BJ (cell line): ENCODE measurements at places on chromosomes 2 and 18. TPM values are rescaled to one million over a fixed set of nuclear protein-coding genes. Genes with fewer than 3 reads are reported as not detected.

The ANKRD29 gene
- 4.3 and 4.7 TPM in 2 replicates for polyA plus RNA-seq

The AKAIN1 gene
- not detected in 2 replicates for polyA plus RNA-seq

The NDUFS1 gene
- 79.9 and 101 TPM in 2 replicates for polyA plus RNA-seq

The NEU4 gene
- polyA plus RNA-seq: not detected in 2 replicates

The PPIG gene
- polyA plus RNA-seq: 11.7 and 19.1 TPM in 2 replicates

The IL36G gene
- not detected in 2 replicates for polyA plus RNA-seq

The TRAK2 gene
- polyA plus RNA-seq: 25.3 and 34.7 TPM in 2 replicates

The GREB1 gene
- not detected in 2 replicates for polyA plus RNA-seq

The LOXL3 gene
- polyA plus RNA-seq: 95.8 and 130 TPM in 2 replicates

The KCTD1 gene
- 6.3 and 9.6 TPM in 2 replicates for polyA plus RNA-seq

The CYS1 gene
- polyA plus RNA-seq: 1.5 and 2.5 TPM in 2 replicates

The GBX2 gene
- polyA plus RNA-seq: 0.11 TPM in 1 of 2 replicates, not detected in the other

The FARSB gene
- polyA plus RNA-seq: 16.4 and 30.1 TPM in 2 replicates

The STEAP3 gene
- polyA plus RNA-seq: 7.7 and 13.9 TPM in 2 replicates

The ABHD3 gene
- 2.8 and 3.3 TPM in 2 replicates for polyA plus RNA-seq

The SLC16A14 gene
- polyA plus RNA-seq: 0.93 and 1.0 TPM in 2 replicates

The DNAH7 gene
- 0.15 and 0.50 TPM in 2 replicates for polyA plus RNA-seq

The TBC1D8 gene
- 5.9 and 8.8 TPM in 2 replicates for polyA plus RNA-seq

- DNase-seq: no peak
Measured at GRCh38 chr18:24271381-24272228, 126.0 kb downstream of the OSBPL1A start.

GRCh38 chr2:6554466-6554865 lies 311.2 kb downstream of the CMPK2 start:
- DNase-seq: no peak

GRCh38 chr18:44143072-44143471 lies 537.6 kb upstream of the SETBP1 start:
- no peak for DNase-seq

- no peak for DNase-seq
Measured at GRCh38 chr2:215611609-215612386, 175.9 kb upstream of the FN1 start.

GRCh38 chr18:48769006-48769636 lies 181.6 kb downstream of the SMAD7 start:
- DNase-seq: no peak

- no peak for DNase-seq
Measured at GRCh38 chr2:170106102-170106840, 71.7 kb upstream of the MYO3B start.

- no peak for DNase-seq
Measured at GRCh38 chr18:36181898-36182506, 5.3 kb upstream of the MOCOS start.

DNA sequence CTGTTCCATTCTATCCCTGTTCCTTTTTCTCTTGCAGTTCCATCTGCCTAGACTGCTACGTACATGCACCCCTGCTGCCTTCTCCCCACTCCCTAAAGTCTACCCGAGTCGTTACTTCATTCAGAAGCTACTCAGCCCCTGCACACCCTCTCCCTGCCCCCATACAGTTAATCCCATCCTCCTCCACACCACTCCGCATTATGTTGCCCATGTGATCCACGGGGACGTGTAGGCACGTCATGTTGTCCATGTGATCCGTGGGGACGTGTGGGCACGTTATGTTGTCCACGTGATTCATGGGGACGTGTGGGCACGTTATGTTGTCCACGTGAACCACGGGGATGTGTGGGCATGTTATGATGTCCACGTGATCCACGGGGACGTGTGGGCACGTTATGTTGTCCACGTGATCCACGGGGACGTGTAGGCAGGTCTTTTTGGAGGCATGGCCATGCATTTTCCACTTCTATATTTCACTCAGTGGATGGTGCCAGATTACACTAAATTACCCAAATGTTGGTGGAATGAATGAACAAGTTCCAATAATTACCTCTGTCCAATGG lies 299.5 kb downstream of the DCDC2C start:
- DNase-seq: no peak

- no peak for DNase-seq
Measured at GRCh38 chr2:47301277-47301618, 101.7 kb upstream of the MSH2 start.

GRCh38 chr2:5955921-5956320 lies 263.7 kb downstream of the SOX11 start:
- no peak for DNase-seq

DNA sequence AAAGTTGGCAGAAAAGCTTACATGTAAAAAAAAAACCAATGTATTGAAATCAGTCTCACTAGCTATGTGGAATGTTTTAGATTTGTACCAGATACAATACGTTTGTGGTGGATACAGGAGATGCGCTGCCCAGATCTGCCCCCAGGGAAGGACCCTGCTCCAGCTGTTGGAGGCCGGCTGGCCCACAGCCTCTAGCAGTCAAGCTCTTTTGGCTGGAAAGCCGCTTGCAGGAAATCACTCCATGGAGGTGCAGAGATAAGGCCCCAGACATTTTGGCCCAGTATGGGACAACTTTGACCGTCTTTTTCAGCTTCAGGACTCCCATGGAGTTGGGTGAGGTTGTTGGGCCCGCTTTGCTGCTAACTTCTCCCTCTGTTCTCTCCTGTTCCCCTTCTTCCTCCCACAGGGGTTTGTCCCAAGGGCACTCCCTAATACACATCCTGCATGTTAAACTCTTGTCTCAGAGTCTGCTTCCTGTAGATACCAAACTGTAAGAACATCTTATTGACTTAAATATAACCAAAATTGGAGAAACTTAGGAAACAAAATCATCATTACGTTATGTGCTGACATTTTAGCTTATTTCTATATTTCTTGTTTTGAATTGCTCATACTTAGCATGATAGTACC lies 1.7 kb upstream of the QPCT start:
- DNase-seq: no peak

DNA sequence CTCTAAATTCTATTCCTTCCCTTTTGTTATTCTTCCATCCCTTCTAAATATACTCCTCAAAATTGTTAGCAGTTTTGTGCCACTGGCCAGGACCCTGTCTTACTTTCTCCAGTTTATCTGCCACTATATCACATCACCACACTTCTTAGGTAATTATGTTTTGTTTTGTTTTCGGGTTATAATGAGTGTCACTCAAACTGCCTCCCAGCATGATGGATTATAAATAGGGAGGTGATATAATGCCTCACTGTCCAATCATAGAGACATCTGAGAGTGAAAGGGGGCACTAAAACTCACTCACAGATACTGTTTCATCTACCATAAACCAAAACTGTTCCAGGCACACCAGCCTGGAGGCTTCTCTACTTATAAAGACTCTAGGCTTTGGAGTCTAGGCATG lies 3.5 kb downstream of the RSAD2 start:
- no peak for DNase-seq

- DNase-seq: no peak
Measured at GRCh38 chr2:233152541-233152940, 92.4 kb downstream of the INPP5D start.

DNA sequence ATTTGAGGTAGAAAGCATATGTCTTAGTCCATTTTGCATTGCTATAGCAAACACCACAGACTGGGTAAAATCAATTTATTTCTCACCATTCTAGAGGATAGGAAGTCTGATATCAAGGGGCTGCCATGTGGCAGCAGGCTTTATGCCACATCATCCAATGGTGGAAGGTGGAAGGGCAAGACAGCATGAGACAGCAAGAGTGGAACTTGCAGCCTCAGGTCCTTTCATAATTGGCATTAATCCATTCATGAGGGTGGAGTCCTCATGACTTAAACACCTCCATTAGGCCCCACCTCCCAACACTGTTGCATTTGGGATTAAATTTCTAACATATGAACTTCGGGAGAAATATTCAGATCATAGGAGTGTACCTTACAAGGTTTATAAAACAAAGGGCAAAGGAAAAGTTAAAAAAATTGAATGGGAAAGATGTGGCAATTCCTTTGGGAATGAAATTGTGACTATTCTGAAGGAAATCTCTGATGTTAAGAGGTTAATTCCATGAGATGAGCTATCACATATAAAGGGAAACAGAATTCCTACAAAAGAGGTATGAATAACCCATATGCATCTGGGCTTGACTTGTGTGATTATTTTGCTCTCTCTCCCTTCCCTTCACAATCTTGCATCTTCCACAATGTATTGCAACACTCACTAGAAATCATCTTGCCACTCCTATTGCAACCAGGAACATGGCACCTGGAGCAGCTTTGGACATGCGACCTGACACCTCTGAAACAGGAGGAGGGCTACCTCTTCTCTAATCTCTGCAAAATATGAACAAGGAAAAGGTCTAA lies 507.8 kb downstream of the EPHA4 start:
- no peak for DNase-seq

- DNase-seq: no peak
Measured at GRCh38 chr2:71938108-71938507, 209.6 kb downstream of the CYP26B1 start.

DNA sequence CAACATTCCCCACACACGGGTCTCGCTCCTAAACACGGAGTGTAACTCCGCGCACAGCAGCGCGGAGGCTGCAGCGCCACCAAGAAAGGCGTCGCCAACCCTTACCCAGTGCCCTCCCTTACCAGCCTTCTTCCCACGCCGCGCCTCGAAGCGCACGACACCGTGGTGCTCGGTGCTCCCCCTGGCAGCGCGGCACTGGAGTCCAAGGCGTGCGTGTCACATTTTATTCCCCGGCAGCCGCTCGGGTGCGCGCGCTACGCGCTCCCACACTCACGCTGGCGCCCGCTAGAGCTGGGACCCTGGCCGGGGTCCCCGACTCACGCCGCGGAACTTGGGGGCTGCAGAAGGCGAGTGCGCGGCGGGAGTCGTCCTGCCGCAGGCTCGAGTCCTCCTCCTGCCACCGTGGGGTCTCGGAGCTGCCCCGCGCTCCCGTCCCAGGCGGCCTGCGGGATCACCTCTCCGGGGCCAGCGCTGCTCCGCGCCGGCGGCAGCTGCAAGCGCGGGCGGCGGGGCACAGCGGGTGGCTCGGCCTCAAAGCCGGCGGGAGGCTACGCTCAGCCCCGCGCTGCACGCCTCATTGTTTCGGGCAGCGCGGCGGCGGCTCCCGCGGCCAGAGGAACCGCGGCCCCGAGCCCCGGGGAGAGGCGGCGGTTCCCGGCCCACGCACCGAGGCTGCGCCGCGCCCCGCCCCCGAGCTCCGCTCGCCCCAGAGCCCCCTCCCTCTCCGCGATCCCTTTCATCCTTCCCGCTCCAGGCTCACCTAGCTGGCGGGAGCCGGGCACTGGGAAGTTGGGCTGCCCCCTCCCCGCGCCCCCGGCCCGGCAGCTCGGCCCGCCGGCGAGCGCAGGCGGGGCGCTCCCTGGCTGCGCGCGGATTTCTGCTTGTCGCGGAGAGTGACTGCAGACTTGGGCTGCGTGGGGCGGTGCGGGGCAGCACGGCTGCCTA lies at the start of gene ST6GAL2:
Gene ST6GAL2, minus strand, starts transcription at position 197 of the 945 bp plus-strand sequence. CDS start 42,190 bp downstream, outside the sequence.
- DNase-seq: no peak

- DNase-seq: no peak
Measured at GRCh38 chr18:35142275-35142615, 98.6 kb upstream of the ZNF397 start.

- no peak for DNase-seq
Measured at GRCh38 chr2:219430633-219431615, 3.7 kb upstream of the SPEG start.

DNA sequence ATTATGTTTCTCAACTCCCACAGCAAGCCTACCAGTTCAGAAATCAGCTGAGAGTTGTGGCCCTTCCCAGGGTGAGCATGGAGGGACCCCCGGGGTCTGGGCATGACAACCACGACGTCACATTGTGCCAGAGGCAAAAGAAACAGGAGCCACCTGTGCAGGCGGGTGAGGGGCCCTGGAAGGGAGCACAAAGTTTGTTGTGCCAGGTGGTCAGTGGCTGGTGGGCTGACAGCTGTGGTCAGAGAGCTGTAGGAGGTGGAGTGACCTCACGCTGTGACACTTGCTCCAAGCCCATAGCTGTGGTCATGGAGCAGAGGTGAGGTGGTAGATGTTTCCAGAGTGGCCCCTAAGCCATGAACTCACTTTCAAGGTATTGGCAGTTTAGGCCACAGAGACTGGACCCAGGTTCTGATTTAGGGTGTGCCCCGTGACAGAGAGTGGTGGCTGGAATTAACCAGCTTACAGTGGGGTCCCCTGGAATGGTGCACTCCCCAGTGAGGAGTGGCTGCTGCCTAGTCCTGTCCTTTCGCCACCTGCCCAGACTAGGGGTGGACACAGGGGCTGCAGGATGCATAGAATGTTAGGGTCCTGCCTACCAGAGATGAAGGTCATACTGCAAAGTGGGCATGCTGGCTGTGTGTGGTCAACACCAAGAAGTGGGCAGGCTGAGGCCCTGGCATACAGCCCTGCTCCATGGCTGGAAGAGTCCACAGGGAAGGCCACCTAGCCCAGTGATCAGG lies 136.4 kb downstream of the GLI2 start:
- no peak for DNase-seq

- DNase-seq: no peak
Measured at GRCh38 chr18:77199707-77200106, 49.9 kb upstream of the GALR1 start.

GRCh38 chr2:181275643-181276070 lies 181.5 kb upstream of the ITGA4 start:
- no peak for DNase-seq

- no peak for DNase-seq
Measured at GRCh38 chr2:3301001-3301400, 76.6 kb downstream of the EIPR1 start.

DNA sequence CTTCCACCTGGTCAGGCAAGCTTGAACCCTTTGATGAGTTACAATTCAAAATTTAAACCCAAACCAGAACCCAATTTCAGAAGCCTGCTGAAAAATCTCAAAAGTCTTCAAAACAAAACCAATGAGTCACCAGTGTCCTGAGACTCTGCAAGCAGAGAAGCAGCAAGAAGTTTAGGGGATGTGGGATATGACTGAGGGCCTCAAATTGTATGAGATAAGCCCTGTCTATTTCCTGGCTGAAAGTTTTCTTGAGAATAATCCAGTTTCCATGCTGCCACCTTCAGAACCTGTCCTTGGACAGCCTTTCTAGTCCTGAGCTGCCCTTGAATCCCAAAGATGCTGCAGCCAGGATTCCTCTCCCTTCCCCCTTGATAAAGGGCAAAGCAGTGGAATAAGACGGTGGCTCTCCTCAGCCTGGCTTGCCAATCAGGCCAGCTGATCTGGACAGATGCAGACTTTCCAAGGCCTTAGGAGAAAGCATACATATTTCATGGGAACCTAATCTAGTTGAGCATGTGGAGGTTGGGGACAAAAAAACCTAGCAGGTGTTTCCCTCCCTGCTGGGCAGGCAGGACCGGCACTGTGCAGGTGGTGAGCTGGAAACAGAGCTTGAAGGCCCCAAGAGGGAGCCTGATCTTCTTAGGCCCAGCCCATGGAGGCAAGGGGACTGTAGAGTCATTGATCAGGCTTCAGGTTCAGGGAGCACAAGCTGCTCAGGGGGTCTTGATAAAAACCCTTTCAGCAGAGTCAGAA lies 278.0 kb upstream of the MGAT5 start:
- no peak for DNase-seq

DNA sequence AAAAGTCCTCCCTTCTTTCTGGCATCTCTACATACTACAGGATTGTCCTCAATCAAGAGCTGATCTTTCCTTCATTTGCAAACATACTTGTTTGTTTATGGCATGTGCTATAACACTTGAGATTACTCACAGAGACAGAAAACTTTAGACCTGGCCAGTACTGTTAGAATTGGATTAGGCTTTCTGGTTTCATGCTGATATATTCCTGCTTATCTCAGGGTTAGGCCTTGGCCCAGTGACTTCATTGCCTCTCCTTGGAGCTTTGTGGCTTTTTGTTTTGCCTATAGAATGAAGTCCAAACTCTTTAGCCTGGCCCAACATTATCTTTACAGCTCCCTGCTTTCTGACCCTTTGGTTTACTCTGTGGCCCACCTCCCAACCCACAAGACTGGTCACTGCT lies 363.3 kb downstream of the ALK start:
- no peak for DNase-seq
